ENCODE measurements at places on chromosomes 11 and 22.

DNA sequence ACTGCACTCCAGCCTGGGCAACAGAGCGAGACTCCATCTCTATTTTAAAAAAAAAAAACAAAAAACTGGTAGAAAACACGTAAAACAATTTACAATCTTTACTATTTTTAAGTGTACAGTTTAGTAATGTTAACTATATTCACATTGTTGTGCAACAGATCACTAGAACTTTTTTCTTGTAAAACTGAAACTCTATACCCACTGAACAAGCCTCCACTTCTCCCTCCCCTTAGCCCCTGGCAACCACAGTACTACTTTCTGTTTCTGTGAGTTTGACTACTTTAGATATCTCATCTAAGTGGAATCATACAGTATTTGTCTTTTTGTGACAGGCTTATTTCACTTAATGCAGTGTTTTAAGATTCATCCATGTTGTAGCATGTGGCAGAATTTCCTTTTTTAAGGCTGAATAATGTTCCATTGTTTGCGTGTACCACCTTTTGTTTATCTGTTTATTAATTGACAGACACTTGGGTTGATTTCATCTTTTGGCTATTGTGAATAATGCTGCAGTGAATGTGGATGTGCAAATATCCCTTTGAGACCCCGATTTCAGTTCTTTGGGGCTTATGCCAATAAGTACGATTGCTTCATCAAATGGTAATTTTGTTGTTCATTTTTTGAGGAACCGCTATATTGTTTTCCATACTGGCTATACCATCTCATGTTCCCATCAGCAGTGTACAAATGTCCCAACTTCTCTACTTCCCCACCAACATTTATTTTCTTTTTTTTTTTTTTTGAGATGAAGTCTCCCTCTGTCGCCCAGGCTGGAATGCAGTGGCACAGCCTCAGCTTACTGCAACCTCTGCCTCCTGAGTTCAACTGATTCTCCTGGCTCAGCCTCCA lies 11.0 kb downstream of the DDB2 start:
- no peak for DNase-seq

GRCh38 chr11:108985945-108986279 lies 321.0 kb downstream of the DDX10 start:
- no peak for DNase-seq

GRCh38 chr22:48071828-48072227 lies 1309.4 kb downstream of the TBC1D22A start:
- DNase-seq: no peak

DNA sequence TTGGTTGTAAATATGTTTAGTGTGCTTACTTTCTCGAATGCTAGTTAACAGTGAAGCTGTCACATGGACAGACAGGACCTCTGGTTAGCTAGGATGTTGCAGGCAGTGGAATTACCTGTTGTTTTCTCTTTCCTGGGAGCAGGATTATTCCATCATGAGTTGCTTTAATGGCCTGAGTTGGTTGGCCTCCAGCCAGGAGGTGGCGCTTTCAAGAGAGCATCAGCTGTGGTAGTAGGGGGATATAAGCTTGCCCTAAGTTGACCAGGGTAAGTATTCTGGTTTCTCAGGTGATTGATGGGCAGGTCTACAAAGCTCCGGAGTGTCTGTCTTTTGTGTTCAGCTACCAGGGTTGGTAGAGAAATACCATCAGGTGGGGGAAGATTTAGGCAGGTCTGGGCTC lies 43.5 kb downstream of the NELL1 start:
- DNase-seq: no peak

GRCh38 chr11:120040151-120040840 lies 97.6 kb downstream of the TRIM29 start:
- DNase-seq: no peak

DNA sequence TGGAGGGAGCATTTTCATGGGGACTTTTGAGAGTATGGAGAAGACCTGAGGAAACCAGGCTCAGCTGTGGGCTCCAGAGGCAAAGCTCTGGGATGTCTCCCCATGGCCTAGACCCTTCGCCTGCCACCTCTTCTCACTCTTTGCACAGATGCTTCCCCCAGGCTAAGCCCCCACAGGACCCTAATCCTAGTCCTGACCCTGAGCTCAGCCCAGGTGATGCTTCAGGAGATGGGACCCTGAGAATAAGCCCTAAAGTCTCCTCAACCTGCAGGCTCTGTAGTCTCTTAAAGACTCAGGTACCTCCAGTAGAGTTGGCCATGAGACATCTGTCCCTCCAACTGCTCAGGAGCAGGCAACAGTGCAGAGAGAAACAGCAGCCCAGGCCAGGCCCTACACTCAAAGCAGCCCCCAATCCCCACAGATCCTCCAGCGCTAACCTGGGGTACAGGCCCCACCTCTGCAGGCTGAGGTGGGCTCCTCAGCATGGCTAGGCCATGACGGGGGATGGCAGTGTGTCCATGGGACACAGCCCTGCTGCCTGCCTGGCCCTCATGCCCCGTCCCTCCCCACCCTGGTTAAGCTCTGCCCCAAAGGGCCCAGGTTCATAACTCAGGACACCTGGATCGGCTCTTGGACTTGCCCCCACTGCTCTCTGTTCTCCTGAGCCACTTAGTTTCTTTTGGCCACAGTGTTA lies 39.4 kb downstream of the GGTLC2 start:
- DNase-seq: no peak

GRCh38 chr11:60477035-60477445 lies 15.5 kb upstream of the MS4A12 start:
- DNase-seq: no peak

GRCh38 chr11:104694259-104695064 lies 203.8 kb downstream of the CASP12 start:
- DNase-seq: no peak

Measured in activated CD8-positive, alpha-beta memory T cell treated with anti-CD3 and anti-CD28 coated beads for 48 hours (primary cell).